ENCODE measurements at places on chromosomes 16 and 17.

DNA sequence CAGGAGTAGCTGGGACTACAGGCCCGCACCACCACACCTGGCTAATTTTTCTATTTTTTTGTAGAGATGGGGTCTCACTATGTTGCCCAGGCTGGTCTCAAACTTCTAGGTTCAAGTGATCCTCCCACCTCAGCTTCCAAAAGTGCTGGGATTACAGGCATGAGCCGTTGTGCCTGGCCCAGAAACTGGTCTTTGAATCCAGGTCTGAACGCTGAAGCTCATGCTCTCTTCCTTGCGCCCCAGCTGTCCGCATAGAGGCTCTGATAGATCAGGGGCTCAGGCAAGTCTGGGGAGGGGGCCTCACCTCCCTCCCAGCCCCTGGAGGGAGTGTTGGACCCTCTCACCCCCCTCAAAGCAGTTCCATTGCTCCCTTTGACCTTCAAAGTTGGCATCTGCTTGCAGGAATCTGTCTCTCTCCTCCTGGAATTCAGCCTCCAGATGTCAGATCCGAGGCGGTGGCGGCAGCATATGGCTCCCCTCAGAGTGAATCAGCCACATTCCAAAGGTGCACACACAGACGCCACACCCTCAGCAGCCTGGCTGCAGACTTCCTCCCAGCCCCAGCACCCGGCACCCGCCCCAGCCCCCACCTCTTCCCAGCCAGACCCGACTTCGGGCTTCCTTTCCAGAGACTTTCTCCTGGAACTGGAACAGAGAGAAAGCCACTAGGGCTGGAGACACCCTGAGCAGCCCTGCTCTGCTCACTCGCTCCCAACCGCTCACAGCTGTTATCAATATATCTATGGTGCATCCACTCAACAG, 16.9 kb upstream of the GLIS2 start:
- DNase-seq = no peak

- DNase-seq = no peak
Observed at GRCh38 chr16:24943471-24943870, 71.7 kb downstream of the ARHGAP17 start.

GRCh38 chr16:82363026-82363816, 193.2 kb upstream of the MPHOSPH6 start:
- DNase-seq = no peak

DNA sequence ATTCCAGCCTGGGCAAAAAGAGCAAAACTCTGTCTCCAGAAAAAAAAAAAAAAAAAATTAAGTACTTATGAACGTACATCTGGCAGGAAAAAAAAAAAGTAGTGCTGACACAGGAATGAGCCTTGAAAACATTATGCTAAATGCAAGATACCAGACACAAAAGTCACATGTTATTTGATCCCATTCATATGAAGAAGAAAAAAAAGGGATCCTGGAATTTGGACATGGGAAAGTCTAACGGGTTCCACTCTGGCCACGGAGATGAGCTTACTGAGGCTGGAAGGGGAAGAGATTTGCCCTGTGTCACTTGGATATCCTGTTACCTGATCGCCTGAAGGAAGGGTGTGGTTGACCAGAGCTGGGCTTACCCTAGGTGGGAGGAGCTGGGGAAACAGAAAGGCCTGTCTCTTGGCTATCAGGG, 251.9 kb downstream of the PARN start:
- DNase-seq = no peak

- no peak for DNase-seq
Observed at GRCh38 chr16:69169051-69169450, 17.9 kb upstream of the SNTB2 start.

DNA sequence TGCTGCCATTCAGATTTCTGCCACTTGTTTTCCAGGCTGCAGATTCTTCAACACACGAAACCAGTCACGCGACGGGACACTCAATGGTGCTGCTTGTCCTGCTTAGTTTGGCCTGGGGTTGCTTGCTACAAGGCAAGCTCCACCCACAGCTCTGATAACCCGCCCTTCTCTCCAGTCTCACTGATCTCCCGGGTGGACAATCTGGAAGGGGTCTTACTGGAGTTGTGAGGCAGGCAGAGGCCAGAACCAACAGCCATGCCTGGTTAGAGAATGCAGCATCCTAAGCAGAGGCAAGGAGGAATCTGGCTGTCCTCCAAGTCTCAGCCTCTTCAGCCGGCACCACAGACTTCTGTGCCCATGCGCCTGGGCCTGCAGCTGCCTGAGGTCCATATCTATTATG, 119.1 kb downstream of the KCNJ12 start:
- DNase-seq = no peak

GRCh38 chr17:56624309-56624708, 30.8 kb downstream of the NOG start:
- no peak for DNase-seq

DNA sequence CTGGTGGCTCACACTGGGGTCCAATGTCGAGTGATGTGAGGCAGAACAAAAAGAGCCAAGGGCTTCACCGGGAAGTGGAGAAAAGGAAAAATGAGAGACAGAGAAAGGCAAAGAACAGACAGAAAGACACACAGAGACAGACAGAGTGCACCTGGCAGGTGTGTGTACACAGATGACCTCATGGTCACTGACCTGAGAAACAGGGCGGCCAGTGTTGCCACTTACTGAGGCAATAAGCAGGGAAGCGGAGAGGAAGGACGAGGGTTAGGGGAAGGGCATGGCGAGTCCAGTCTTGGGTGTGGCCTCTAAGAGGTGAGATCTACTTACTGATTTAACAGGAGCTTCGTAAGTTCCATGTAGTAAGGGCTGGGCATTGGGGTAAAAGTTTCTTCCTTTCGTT, 7.5 kb downstream of the GINS2 start:
- DNase-seq = no peak

GRCh38 chr17:55448681-55449080, 27.0 kb upstream of the MMD start:
- no peak for DNase-seq

DNA sequence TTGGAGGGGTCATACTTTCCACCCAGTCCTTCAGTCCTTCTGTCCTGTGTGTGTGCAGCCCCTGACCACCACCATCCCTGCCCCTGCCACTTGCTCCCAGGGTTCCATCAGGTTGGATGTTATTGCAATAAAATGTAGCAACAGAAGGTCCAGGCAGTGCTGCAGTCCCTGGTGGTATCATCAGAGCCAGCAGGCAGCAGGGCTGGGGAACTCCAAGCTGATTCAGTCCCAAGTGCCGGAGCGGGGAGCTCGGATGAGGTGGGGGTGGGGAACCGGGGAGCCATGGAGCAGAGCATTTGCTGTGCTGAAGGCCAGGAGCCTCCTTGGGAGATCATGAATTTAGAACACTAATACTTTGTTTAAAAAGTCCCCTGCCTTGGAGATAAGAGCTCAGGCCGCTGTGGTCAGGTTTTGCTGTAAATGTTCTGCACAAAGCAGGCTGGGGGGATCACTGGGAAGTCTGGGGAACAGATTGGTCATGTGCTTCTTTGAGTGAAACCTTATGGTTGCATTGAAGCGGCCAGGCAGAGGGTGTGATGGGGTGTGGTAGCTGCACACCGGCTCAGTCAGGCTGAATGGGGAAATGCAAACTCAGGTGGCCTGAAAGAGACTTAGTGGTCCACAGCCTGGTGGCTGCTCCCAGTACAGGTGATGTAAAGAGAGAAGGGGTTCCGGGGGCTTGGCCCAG, 225.9 kb downstream of the SEC14L1 start:
- peak; percentile 49 for DNase-seq

DNA sequence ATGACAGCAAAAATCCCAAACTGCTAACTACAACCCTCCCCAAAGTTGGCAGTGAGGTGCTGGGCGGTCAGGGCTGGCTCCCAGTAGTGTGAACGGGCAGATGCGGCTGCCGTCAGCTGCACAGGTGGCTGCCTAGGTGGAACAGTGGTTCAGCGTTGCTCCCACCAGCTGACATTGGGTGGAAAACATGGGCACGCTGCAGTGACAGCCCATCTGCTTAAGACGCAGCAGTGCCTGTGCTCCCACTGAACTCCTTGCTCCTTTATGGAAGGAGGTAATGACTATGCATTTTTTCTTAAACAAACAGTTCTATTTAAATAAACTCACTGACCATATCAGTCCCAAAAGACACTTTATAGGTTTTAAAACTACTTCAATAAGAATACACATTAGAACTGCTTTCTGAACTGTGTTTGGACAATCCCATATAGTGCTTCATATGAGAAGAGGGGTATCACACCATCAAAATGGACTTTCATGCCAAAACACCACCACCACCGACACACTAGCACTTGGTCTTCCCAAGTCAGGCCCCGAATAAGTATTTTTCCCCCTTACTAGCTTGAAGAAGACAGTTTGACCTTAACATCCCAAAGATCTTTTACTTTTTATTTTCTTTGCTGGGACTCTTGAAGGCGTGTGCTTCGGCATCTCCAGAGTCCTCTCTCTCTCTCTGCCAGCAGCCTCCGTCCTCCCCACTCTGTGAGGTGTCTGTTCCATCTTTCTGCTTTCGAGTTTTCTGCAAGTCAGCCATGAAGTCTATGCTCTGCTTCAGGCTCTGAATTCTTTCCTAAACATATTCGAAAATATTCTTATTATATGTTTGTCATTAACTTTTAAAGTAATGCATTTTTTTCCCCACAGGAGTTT, 34.4 kb downstream of the BRD7 start:
- DNase-seq = no peak

DNA sequence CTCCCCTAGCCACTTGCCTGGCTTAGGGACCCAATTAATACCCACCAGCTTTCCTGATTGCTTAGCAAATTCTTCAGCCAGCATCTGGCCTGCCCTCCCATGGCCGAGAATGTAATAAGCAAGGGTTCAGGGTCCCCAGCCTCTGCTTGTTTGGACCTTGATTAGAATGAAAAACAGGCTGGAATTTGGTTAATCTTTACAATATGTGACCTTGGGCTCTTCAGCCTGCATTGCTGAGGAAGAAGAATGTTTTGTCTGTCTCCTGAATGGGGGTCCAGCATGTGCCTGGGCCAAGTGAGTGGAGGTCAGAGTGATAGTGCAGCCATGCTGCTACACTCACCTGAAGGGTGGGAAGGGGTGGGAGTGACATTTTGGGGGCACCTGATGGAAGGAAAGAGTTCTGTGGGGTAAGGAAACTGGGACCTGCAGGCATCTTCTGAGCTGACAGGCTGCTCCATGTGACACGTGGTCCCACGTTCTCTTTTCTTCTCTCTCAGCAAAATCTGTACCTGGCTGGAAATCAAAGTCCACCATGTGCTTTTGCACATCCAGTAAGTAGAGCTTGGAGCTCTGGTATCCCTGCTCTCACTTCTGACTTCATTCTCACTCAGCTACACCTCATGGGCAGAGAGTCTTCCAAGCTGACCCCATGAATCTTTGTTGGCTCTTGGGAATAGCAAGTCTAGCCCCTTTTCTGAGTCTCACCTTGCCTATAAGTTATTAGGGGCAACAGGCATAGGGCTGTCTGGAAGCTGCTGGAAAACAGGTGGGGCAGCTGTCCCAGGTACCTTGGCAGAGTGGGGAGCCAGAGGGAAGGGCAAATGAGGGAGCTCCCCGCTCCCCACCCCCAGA, 5.3 kb downstream of the TMEM106A start:
- no peak for DNase-seq

GRCh38 chr16:35559911-35560636, 2100.7 kb downstream of the TP53TG3F start:
- DNase-seq = no peak

DNA sequence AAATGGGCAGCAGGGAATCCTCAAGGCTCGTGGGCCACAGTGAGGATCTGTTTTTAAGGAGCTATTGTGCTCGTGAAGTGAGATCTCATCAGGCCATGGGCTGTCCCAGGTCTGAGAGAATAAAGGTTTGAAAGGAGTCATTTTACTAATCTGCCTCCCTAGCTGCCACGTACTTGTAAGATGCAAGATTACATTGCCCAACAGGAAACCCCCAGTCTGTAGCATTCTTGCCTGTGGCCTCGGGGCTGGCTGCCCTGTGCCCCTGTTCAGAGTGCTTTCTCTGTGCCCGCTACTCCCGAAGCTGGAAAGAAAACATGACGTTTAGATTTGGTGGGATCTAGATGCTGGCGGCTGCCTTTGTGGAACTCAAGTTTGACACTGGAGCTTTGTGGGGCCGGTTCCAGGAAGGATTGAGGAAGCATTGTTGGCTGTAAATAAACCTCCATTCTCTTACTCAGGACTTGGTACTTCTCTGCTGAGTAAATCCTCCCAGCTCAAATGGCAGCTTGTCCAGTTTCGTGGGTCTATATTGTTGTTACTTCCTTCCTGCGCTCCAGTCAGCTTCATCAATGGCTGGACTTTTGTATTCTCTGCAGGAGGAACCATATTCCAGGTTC, 21.2 kb downstream of the SAP30BP start:
- no peak for DNase-seq

- no peak for DNase-seq
Observed at GRCh38 chr17:62704381-62704971, 77.0 kb downstream of the MRC2 start.

GRCh38 chr16:66751303-66751991, at the start of gene DYNC1LI2:
Gene DYNC1LI2, minus strand, starts transcription at chr16:66751609. Its CDS starts 18 bp downstream, at chr16:66751591.
- DNase-seq = peak; percentile 86

- no peak for DNase-seq
Observed at GRCh38 chr17:51335883-51336822, 75.8 kb downstream of the UTP18 start.

DNA sequence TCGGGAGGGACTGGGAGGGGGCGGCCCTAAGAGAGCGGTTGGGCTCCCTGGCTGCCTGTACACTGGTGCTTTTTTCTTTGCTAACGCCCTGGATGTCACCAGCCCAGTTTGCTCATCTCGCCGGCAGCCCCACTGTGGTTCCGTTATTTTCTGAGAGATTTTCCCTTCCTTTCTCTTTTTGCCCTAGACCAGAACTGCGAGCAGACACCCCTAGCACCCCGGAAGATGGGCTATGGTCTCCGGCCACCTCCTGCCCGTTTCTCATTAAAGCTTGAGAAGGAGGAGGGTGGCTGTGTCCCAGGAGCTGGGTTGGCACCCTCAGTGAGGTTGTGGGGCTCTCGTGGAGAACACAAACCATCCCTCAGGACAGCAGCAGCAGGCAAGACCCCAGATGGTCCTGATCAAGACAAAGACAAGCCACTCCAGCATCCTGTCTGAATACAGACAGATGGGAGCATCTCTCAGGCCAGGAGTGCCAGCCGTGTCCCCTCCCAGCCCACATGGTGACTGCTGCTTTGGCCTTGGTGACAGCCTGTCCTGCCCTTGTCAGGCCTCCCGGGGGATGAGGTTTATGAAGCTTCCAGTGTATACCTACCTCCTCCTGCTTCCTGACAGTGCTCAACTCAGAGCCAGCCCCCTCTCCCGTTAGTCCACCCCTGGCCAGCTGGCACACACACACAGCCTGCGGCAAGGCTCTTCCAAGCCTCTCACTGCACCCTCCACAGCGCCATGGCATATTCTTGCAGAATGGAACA, 77.2 kb downstream of the KCNJ12 start:
- no peak for DNase-seq

DNA sequence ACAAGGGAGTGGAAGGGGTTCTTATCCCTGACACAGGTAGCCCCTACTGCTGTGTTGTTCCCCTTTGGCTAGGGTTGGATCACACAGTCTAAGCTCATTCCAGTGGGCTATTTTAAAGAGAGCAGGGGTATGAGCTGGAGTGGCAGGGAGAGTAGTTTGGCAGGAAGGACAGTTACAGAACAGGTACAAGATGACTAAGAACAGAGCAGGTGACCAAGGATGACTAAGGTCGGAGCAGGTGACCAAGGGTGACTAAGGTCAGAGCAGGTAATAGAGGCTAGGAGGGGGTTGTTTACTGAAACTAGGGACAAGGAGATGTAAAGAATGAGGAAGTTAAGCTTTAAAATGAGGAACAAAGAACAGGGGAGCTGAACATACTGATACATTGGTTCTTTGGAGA, 58.8 kb downstream of the UTP18 start:
- DNase-seq = no peak
